ENCODE measurements at places on chromosomes 3 and 15.

GRCh38 chr3:50674349-50675178 is at the start of gene DOCK3:
DOCK3 (plus strand) TSS chr3:50674927; CDS start chr3:50675264, 337 bp downstream.
- peak; percentile 49 for DNase-seq

DNA sequence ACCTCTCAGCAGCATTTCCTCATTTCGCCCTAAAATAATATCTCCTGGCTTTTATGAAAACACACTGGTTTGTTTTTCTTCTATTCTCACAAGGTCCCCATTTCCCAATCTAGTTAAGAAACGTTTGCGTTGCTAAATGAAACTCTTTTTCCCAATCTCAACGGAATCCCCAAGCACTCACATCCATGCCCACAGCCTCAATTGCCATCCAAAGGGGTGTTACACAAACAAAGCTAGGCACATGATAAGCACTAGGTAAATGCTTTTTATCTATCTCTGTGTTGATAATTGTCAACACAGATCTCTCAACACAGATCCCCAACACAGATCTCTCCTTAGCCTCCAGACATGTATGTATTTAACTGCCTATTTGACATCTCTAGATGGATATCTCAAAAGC is 35.2 kb upstream of the TF start:
- DNase-seq, result no peak

DNA sequence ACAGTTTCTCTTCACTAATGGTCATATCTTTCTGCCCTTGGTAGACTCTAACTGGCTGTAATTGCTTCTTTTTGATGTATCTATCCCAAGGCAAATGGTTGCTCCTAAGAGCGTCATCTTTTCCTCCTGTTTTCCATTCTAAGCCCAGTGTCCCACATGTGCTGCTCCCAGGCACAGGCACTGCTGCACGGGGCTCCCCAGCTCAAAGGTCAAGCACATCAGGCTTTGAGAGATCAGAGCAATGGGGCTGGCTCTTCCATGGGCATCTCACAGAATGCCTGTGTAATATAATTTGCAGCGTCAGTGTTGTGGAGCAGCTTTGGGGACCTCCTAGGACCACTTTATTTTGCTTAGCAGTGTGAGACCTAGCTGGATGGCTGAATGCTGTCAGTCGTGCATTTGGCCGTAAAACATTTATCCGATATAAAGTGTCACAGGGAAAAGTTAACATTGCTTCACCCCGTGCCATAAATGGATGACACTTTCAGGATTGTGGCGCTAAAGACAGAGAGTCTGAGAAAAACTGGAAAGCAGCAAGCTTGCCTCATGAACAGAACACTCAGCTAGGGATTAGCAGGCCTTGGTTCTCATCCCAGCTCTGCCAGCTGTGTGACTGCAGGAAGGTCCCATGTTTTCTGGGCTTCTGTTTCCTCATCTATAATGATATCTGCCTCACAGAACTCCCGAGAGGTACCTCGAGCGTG is 277.5 kb upstream of the TBL1XR1 start:
- no peak for DNase-seq

DNA sequence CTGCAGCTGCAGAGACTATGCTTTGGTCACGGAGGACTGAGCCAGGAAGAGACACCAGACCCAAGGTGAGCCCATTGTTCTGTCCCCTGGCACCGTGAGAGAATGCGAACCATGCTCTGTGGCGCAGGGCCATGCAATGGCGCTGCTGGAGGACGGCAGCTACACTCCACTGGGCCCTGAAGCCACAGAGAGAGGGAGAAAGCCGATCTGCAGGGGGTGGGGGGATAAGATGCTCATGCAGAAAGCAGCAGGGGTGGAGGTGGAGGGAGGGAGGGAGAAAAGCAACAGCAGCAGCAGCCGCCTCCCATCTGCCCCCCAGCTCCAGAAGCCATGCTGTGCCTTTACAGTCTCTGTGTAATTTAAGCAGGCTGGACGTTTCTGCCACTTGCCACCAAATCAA is 5.3 kb downstream of the BDH1 start:
- DNase-seq, result no peak

DNA sequence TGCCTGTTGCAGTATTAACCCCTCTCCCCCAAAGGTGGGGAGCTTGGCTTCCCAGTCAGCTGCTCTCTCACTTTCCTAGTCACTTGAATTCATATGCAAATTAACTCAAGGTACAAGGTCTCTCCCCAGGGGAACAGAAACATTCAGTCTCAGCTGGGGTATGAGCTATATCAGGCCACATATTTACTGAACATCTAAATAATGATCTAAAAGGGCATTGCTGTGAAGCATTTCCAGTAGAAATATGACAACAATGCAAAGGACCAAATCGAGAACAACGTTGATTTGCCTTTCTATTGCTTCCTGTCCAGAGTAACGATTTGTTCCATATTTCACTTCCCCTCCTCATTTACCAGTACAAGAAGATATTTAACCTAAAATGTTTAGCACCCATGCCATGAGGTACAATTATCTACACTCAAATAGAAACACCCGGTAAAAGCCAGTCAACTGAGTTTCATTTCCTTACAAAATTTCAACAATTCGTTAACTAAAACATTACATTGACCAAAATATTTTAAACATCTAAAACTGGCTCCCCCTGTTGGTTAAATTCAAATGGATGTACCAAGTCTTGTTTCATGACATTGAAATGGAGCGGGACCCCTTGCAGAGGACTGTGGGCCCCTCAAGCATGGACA is 36.5 kb upstream of the KLHL6 start:
- no peak for DNase-seq

DNA sequence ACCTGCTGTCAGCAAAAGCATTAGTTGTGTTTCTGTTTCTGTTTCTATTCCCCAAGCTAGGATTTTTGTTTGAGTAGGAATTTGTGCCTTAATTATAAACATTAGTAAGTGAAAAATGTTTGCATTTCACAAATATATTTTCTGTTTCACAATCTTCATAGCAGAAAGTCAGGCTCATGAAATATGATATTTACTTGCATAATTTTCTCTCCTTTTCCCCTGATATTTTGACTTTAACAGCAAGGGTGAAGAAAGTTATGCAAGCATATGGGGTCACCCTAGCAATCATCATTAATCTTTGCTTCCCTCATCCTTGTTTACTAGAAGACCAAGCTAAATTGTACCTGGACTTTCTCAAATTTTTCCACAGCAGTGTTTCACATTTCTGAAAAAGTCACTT is 140.3 kb upstream of the SEMA6D start:
- DNase-seq, result no peak

GRCh38 chr3:62558549-62559112 is 185.3 kb upstream of the FEZF2 start:
- DNase-seq, result no peak

- DNase-seq, result no peak
Observed at GRCh38 chr15:100078511-100079220, 263.1 kb downstream of the ADAMTS17 start.

GRCh38 chr3:73624821-73625665 is at the start of gene PDZRN3:
PDZRN3 (minus strand) TSS chr3:73624941.
- DNase-seq, result peak; percentile 46

DNA sequence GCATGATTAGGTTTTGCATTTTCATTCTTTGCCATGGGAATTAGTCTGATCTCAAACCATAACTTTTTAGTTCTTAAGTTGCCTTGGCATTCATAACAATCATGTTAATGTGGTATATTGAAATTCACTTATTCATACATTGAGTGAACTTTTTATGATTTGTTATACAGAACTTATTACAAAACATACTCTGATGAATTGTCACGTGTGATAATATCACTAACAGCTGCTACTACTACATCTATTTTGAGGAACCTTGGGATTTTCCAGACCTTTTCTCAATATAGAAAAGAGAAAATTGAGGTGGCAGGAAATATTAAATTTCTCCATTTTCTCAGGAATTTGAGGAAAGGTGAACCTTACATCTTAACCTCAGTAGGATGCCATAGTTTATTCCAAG is 9.2 kb downstream of the LXN start:
- no peak for DNase-seq

GRCh38 chr3:9153904-9154619 is 95.4 kb downstream of the SRGAP3 start:
- no peak for DNase-seq

GRCh38 chr3:183455089-183455488 is 26.7 kb upstream of the MCF2L2 start:
- no peak for DNase-seq

- no peak for DNase-seq
Observed at GRCh38 chr3:169323578-169324451, 339.7 kb downstream of the MECOM start.

- DNase-seq, result no peak
Observed at GRCh38 chr15:98541519-98541918, 106.8 kb upstream of the IGF1R start.
